ENCODE measurements at places on chromosomes 12 and 14.

GRCh38 chr12:16154990-16155389, 122.5 kb downstream of the SLC15A5 start:
- DNase-seq = no peak

DNA sequence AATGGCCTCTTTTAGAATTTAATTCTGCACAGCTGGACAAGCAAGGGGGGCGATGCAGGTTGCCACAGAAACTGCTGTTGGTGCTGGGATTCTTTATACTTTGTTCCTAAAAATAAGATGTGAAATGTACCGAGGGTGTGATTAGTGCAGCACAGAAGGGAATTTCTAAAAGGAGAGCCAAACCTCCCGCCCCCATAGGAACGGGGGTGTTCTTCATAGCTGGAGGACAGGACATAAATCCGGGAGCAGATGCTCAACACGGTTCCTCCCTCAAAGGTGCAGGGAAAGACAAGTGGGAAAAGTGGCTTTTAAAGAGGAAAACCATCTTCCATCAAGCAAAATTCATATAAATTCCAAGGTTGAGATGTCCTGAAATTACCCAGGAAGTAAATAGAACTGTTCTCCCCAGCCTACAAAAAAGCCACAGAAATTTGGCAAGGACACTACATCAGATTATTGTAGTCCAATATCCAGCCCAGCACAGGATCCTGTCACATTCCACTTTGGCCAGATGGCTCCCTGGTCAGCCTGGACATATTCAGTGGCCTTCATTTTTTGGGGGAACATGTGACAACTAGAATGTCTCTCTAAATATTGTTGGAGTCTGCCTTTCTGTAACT, 51.4 kb upstream of the TMX1 start:
- no peak for DNase-seq

GRCh38 chr12:114045349-114045748, 79.2 kb upstream of the RBM19 start:
- no peak for DNase-seq

- no peak for DNase-seq
Measured at GRCh38 chr12:40618636-40619035, 73.6 kb upstream of the CNTN1 start.

GRCh38 chr12:83896416-83896815, 1016.2 kb downstream of the SLC6A15 start:
- DNase-seq = no peak

DNA sequence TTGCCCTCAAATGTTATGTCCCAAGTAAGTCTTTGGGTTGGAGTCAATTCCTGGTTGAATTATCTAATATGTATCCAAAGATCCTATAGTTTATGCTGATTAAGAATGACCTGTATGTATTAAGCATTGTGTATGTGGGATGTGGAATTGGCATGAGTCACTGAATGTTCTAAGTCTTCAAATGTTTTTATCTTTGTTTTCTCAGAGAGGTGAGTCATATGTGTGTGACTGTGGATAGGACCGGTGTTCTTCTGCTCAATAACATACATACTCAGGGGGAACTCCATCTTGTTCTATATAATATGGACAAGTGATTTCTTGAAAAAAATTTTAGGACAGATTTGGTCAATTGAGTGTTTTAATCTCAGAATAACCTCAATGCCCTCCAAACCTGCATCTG, 57.9 kb downstream of the NAV3 start:
- DNase-seq = no peak

DNA sequence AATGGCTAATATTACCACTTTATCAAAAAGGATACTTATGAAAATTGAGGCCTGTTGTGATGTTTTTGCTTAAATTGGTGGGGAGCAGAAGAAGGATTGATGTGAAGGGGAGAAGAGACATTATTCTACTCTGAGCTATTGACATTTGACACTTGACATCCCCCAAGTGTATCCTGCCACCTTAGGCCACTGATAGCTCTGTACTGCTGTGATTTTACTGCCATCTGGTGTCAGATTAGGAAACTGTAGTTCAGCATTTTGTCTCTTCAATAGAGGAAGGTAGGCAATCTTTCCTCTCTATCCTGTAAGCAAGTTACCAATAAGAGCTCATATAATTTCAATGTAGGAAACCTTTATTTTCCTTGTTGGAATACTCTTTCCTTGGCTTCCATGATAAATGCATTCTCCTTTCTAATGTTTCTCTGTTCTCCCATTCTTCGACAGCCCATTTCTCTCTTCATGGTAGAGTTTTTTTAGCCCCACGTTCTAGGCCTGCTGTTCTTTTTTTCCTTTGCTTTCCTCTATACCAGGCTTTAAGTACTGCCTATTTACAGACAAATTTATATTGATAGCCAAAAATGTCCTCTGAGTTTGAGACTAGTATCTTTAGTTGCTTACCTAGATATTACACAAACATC, 46.3 kb downstream of the PPHLN1 start:
- no peak for DNase-seq

DNA sequence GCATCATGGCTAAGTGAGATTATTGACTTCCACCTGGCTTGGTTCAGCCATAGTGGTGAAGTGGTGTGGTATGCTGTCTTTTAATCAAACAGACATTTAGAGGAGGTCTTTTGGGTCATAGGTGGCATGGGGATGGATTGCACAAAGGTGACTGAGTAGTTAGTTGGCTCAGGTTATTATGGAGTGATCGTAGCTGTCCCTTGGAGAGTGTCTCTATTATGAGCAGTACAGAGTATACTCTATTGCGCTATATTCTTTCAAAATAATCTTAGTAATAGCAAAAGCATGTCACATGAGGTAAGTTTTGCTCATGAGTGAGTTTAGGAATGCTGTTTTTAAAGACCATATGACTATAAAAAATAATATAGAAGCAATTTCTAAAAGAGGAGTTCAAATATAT, 60.4 kb downstream of the RASSF8 start:
- DNase-seq = no peak

- no peak for DNase-seq
Measured at GRCh38 chr12:124917135-124917840, 2.8 kb upstream of the UBC start.

GRCh38 chr12:58645946-58646345, 274.4 kb downstream of the LRIG3 start:
- DNase-seq = no peak

- DNase-seq = no peak
Measured at GRCh38 chr12:121513464-121514183, 67.2 kb downstream of the KDM2B start.

DNA sequence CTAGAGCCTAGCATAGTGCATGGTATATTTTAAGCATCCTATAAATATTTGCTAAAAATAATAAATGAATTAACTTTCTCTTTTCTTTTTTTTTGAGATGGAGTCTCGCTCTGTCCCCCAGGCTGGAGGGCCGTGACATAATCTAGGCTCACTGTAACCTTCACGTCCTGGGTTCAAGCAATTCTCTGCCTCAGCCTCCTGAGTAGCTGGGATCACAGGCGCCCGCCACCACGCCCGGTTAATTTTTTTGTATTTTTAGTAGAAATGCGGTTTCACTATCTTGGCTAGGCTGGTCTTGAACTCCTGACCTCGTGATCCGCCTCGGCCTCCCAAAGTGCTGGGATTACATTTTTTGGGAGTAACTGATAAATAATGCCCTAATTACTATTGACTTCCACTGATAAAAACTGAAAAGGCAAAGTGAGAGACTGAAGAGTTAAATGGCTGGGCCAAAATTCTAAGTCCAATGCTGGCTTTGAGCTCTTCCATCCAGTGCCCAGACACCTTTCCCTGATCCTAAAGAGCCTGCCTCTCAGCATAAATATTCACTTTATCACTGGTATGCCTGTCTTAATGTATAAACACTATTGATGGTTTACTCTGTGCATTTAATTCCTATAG, 213.0 kb upstream of the KRR1 start:
- DNase-seq = no peak

DNA sequence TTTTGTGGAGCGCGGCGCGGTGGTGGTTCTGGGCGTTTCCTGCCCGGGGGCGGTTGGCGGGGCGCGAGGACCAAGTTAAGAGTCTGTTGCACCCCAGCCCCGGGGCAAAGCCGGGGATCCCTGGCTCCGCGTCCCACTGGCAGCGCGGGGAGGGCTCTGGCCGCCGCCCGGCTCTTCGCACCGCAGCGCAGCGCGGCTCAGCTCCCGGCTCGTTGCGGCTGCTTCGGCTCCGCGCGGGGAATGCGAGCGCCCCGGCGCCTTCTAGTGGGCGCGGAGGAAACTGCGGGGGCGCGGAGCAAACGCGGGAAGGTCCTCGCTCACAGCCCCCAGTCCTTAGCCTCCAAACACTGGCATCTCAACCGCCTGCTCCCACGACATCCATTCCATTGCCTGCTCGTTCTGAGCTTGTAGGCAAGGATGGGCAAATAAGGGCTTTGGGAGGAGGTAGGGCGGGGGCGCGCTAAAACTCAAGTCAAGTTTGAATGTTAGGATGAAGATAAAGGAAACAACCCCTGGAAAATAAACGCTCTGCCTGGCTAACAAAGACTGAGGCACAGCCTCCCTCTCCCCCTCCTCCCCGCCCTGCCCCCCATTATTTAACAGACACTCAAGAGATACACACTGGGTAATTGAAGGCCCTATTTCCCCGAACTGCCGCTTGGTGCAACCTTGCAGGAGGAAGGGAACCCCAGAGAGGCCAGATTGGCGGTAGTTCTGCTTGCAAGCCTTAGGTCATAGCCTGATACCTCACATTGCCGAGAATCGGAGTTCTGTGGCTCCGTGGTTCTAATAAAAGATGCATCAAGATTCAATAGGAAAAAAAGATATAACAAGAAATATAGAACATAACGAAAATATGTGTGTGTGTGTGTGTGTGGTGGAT, at the start of gene B4GALNT1:
Gene B4GALNT1 (minus strand): TSS at position 244 of the 883 bp plus-strand sequence. CDS start 1,069 bp downstream, outside the sequence.
- no peak for DNase-seq

- no peak for DNase-seq
Measured at GRCh38 chr14:72781561-72782508, 112.1 kb downstream of the DPF3 start.

DNA sequence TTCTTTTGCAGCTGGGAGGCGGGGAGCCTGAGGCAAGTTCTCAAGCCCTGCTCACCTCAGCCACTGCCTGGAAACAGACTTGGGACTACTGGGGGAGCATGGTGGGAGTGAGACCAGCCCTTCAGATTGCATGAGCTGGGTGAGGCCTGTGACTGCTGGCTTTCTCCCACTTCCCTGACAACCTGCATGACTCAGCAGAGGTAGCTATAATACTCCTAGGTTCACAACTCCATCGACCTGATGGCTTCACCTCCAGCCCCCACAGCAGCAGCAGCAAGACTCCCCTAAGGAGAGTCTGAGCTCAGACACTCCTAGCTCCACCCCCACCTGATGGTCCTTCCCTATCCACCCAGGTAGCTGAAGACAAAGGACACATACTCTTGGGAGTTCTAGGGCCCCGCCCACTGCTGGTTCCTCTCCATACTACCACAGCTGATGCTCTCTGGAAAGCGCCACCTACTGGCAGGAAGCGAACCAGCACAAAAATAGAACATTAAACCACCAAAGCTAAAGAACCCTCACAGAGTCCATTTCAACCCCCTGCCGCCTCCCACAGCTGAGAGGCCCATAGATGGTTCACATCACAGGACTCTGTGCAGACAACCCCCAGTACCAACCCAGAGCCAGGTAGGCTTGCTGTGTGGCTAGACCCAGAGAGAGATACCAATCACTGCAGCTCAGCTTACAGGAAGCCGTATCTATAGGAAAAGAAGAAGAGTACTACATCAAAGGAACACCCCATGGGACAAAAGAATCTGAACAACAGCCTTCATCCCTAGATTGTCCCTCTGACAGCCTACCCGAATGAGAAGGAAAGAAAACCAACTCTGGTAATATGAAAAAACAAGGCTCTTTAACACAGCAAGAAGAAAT, 68.7 kb downstream of the RPAP3 start:
- no peak for DNase-seq

DNA sequence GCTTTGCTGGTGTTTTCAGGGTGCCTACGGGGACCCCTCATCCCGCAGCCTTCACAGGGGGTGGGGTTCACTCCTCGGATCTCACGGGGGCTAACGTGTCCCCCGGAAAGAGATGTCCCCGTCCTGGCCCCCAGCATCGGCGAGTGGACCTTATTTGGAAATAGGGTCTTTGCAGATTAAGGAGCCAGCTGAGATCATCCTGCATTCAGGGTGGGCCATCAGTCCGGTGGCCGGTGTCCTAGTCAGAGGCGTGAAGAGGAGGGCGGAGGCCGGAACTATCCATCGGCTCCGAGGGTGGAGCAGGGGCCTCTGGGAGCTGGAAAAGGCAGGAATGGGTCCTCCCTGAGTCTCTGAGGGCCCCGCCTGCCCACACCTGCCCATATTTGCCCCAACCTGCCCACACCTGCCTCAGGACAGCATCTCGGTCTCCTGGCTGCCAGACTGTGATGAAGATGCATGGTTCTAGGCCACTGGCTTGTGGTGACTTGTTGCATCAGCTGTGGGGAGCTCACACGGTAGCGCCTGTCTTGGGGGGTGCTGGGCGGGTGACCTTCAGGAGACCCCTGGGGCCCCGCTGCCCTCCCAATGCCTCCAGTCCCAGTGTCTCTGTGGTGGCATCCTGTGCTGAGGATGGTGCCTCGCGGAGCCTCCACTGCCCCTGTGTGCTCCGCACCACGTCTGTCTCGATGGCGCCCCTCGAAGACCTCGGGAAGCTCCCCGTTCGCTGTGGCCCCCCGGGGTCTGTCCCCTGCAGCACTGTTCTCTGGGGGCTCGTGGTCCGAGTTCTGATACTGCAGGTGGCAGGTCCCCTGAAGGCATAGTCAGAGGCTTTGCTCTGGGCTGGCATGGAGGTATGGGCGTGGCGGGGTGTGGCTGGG, 14.7 kb downstream of the NOC4L start:
- DNase-seq = no peak

DNA sequence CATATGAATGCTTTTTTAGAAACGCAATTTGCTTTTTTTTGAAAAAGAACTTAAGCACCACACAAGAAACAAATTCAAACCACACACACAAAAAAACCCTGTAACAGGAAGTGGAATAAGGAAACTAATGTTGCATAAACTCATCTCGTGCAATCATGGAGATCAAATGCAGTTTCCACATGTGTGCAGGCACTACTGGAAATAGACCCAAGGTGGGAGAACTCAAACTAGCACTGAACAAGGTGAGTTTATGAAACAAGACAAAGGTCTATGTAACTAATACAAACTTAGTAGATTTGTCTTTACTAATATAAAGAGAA, 17.5 kb downstream of the NIN start:
- no peak for DNase-seq

- no peak for DNase-seq
Measured at GRCh38 chr12:3216097-3216496, 138.9 kb downstream of the TSPAN9 start.

DNA sequence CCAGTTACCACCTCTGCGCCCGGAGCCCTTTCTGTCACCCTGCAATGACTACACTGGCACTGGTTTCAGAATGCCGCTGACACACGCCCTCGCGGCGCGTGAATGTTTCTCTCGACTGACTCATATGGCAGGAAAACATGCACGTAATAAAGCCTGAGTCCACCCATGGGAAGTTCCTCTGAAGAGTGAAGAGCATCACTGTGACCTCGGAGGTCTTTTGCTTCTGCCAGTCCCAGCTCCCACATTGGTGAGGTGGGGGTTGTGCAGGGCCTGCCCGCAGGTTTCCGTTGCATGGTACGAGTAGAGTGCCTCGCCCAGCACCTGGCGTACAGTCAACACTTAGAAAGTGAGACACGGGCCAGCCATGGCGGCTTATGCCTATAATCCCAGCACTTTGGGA, 11.1 kb upstream of the SLC6A12 start:
- DNase-seq = no peak

All from esophagus squamous epithelium (tissue), 5 donors.